ENCODE measurements at places on chromosomes 1 and 21.

- DNase-seq, result no peak
These were observed 99.8 kb downstream of the PATJ start for GRCh38 chr1:61842036-61842435.

- DNase-seq, result no peak
These were observed 13.3 kb downstream of the RPS6KA1 start for GRCh38 chr1:26542771-26543451.

GRCh38 chr1:178501705-178502329 lies 5.1 kb upstream of the CLEC20A start:
- peak; percentile 60 for DNase-seq

GRCh38 chr21:40215941-40216340 lies 348.7 kb downstream of the PCP4 start:
- DNase-seq, result no peak

GRCh38 chr1:21322681-21323016 lies 32.4 kb upstream of the ECE1 start:
- no peak for DNase-seq

- no peak for DNase-seq
These were observed 14.6 kb downstream of the SON start for GRCh38 chr21:33557447-33557846.

GRCh38 chr1:17984583-17984982 lies 123.0 kb upstream of the IGSF21 start:
- no peak for DNase-seq

- no peak for DNase-seq
These were observed 93.8 kb downstream of the COQ8A start for GRCh38 chr1:227033880-227034279.

- DNase-seq, result no peak
These were observed 70.1 kb upstream of the ARHGEF16 start for GRCh38 chr1:3384407-3384806.

- no peak for DNase-seq
These were observed 276.8 kb upstream of the TMEM51 start for GRCh38 chr1:14876747-14877146.

DNA sequence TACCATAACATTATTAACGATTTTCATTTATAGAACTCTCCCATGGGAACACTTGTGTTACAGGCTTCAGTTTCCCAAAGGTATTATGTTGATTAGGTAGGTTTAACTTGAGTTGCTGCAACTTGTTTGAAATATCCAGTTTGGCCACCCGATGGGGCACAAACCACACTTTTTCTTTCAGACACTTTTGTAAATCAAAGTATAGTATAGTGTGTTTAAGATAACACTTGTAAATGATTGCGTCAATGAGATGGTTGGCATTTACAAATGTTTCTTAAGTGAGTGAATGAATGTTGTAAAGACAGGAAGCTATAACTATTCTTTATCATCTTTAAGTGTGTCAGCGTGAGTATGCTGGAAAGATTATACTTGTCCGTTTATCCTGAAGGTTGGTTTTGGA lies 4.3 kb downstream of the XPR1 start:
- DNase-seq, result no peak

GRCh38 chr1:25123551-25123950 lies 108.8 kb downstream of the SYF2 start:
- DNase-seq, result no peak

GRCh38 chr21:28426545-28426944 lies 566.1 kb downstream of the LTN1 start:
- DNase-seq, result no peak

DNA sequence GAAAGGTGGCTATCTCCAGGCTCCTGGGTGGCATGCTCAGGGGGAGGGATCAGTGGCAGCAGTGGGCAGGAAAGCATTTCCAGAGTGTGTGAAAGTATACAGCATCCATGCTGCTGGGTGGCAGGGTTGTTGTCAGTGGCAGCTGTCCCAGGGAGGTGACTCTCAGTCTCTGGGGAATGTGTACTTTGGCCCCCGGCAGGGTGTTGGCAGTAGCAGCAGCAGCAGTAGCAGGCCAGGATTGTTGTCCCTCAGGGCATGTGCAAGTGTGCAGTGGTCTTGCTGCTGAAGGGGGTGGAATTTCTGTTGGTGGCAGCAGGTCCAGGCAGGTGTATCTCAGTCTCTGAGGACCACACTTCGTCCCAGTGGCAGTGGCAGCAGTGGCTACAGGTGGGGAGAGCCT lies 71.7 kb upstream of the GUCA2B start:
- no peak for DNase-seq

DNA sequence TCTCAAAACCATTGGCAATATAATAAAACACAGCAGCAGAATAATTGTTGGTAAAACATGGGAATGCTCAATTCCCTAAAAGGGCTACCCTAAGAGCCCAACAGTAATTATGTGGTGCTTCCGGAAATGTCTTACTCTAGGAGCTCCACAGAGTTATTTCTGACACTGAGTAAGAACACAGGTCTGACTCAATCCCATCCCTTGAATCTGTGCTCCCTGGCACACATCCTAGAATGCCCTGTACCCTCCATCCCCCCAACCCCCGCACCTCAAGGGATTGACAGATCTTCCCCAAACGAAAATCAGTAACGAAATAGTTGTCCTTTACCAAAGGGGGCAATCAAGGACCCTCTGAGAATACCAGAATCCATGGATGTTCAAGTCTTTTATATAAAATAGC lies 71.9 kb downstream of the SMYD2 start:
- no peak for DNase-seq

DNA sequence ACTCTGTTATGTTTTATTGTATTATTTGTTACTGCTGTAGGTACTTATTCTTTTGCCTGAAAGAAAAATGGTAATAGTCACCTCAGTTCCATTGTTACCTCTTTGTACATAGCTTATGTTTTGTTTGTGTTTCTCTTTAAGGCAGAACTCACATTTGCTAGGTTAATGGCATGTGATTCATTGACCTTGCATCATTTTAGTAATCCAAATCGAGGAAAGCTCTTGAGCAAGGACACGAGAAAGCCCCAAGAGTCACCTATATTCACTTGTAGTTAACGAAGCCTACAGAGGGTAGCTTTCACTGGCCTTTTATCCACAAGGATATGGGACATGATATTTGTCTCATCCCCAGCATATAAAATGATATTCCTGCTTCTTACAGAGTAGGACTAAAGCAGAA lies 1765.2 kb downstream of the NCAM2 start:
- no peak for DNase-seq

GRCh38 chr1:30001011-30001731 lies 722.2 kb downstream of the MATN1 start:
- no peak for DNase-seq

- DNase-seq, result no peak
These were observed 19.0 kb upstream of the C1orf174 start for GRCh38 chr1:3918966-3919611.

GRCh38 chr1:231359113-231359512 lies 21.0 kb downstream of the SPRTN start:
- peak; percentile 85 for DNase-seq

GRCh38 chr1:25091658-25092057 lies 140.6 kb downstream of the SYF2 start:
- no peak for DNase-seq

- DNase-seq, result peak; percentile 37
These were observed 2.8 kb downstream of the SCNN1D start for GRCh38 chr1:1282998-1283397.

- DNase-seq, result peak; percentile 35
These were observed 64.8 kb downstream of the RAP1GAP start for GRCh38 chr1:21604208-21604957.

DNA sequence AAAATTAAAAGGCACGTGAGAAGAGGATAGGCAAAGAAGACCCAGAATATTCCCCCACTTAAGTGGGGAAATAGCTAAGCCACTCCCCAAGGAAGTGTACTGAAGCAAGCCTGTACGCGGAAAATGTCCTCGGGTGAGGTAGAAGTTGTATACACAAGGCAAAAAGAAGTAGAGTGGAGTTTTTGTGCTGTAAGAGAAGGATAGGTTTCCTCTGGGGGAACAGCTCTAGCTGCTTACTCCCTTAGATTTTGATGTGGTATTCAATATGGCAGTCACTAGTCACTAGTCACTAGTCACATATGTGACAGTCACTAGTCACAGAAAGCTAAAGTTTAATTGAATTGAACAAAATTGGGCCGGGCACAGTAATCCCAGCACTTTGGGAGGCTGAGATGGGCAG lies 7.6 kb downstream of the TXNIP start:
- no peak for DNase-seq

GRCh38 chr1:64229307-64229706 lies 25.9 kb downstream of the UBE2U start:
- no peak for DNase-seq

- no peak for DNase-seq
These were observed 1.9 kb upstream of the IL19 start for GRCh38 chr1:206768472-206769303.

GRCh38 chr1:154572468-154573167 lies 5.0 kb downstream of the CHRNB2 start:
- DNase-seq, result no peak

GRCh38 chr1:199403531-199404116 lies 623.9 kb upstream of the NR5A2 start:
- DNase-seq, result peak; percentile 9

DNA sequence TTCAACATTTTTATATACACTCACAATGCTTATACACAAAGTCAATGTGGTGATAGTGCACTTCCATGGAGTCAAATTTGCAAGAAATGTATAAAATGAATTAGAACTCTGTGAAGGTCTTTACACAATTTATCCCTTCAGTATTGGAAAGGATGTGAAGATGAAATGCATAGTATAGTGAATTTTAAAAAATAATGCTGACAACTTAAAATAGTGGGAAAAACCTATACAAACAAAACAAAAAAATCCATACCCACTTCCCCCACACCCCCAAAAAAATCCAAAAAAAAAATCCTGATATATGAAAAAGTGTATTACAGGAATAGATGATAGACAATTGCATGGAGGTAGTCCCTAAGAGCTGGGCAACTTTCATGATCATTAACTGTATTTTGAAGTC lies 165.3 kb downstream of the HLX start:
- no peak for DNase-seq

- DNase-seq, result peak; percentile 14
These were observed 19.3 kb downstream of the IARS2 start for GRCh38 chr1:220113136-220113695.

GRCh38 chr1:190679044-190679443 lies 201.4 kb upstream of the BRINP3 start:
- no peak for DNase-seq

DNA sequence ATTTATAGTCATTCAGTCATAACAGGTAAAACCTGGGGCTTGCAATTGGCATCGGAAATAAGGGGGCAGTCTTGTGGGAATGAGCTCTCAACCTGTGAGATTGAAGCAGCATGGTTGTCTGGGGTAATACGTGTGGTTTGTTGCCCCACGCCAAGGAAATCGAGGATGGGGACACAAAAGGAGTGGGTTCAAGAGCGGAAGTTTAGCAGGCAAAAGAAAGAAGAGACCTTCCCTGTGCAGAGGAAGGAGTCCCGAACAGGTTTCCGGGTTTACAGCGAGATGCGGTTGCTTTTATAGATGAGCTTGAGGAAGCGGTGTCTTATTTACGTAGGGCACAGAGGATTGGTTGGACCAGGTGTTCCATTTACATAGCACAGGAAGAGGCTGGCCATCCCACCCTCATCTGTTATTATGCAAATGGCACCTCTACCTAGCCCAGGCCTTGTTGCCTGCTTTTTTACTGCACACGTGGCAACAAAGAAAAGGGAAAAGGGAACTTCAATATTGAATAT lies 37.3 kb downstream of the IFNAR1 start:
- DNase-seq, result no peak

DNA sequence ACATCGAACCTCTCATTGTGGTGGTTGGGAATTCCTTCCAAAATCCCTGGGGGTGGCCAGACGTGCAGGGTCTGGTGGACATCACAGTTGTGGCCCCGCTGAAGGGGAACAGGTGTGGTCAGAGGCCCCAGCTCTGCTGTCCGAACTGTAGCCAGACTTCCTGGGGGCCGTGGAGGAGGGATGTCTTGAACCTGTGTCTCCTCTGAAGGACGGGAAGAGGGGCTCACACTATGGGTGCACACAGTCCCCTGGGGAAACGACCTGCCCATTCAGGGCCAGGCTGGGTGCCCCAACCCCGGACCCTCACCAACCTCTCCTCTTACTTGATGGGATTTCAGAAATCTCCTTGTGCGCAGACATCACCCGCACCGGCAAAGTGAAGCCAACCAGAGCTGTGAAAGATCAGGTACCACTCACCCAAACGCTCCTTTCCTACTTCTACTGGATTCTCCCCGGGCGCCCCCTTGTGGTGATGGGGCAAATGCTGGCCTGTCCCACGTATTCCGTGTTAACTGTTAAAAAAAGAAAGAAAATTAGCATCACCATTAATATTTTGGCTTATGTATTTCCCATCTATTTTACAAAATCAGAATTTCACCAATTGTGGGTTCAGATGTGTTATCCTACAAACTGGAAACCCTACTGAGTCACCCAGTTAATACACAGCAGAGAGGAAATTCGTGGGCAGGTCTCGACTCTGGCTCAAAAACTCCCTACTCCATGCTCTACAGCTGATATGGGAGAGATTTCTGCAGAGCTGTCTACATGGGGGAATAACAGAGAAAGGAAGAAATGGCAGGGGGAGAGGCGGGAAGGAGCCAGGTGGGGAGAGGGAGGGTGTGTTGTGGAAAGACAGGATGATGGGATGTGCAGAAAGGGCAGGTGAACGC lies 28.1 kb downstream of the PADI4 start:
- peak; percentile 58 for DNase-seq

DNA sequence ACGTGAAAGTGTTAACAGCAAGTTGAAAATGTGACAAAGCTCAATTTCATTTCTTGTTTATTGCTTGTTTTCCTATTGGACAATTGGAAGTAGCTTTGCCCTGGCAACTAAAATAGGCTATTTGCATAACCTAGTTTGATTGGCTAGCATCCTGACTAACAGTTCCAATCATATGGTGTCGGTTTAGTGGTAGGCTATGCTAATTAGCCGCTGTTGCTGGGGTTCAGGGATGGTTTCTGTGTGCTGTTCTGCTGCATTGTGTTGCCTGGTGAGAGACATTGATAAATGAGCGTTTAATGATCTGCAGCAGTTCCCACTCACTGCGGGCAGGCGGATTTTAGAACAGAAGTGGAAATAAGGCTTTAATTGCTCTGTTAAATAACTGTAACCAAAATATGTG lies 68.5 kb downstream of the DYRK1A start:
- peak; percentile 71 for DNase-seq

- DNase-seq, result no peak
These were observed 538.0 kb upstream of the CAMK1G start for GRCh38 chr1:209045331-209046057.
